ENCODE measurements at places on chromosomes 4 and X.

GRCh38 chr4:18106620-18107019 lies 85.1 kb upstream of the LCORL start:
- no peak for DNase-seq

DNA sequence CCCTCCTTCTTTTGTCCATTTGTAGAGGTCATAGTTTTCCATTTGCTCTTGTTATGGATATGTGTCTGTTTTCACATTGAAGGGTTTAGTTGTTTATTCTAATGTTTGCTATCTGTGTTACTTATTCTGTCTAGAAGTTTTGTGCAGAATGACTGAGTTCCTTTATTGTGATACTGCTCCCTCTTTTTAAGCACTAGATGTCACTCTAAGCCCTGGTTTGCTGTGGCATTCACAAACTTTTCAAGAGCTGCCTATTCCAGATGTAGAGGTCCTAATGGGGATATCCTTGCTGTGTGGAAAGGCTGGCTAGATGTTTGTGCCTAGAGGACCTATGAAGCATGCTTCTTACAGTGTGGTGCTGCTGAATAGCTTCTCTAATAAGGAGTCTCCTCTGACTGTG lies 338.6 kb downstream of the SPIN4 start:
- DNase-seq = no peak

DNA sequence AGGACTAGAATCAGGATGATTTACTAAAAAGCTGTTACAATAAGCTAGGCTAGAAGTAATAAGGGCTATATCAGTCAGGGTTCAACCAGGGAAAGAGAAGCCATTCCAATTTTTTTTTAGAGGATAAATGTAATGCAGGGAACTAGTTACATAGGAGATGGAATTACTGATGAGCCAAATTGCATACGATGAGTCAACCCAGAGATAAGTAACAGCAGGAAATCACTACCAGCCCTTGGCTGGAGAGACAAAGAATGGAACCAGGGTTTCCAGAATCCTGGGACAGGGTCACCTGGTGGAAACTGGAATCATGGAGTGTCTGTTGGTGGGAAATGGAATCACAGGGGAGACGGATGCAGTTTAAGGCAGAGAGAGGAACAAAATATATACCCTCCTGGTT lies 13.1 kb upstream of the MAGEA4 start:
- DNase-seq = no peak

- DNase-seq = no peak
Measured at GRCh38 chr4:60805500-60806313, 394.4 kb upstream of the ADGRL3 start.

DNA sequence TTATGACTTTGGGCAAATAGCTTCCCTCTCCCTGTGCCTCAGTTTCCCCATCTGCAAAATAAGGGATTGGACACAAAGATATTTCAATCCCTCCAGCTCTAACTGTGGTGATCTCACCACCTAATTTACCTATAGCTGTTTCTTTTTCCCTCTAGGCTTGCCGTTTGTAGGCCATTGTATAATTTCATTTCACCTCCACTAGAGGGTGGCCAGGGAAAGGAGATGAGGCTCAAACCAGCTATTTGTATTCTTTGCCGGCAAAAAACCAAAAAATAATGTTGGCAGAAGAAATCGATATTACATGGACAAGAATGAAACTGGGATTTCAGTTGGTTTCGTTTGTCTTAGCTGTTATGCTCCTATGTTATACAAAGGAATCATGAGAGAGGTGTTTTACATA lies 36.1 kb upstream of the DOCK11 start:
- no peak for DNase-seq

- peak; percentile 60 for DNase-seq
Measured at GRCh38 chrX:118974908-118975671, 672 bp downstream of the LONRF3 start.

DNA sequence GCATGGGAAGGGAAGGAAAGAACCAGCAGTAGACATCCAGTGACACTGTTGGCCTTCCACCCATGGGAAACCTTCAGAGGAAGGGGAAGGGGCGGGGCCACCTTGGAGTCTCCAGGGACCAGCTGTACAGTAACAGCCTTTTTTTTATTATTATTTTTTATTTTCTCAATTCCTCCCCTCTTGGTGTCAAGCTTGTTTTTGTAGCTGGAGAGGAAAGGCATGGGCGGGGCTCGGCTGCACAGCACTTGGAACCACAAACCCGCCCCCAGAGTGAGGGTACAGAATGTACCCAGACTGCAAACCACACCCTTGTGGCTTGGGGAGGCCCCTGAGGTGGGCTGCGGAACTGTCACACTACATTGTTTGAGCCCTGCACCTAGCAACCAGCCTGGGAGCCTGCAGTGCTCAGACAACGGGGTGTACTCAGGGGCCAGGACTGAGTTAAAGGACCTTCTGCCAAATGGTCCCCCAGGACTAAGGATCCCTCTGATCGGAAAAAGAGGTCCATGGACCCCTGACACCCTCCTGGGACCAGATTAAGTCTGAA lies 45.7 kb downstream of the PRPS1 start:
- DNase-seq = peak; percentile 83

GRCh38 chrX:151167791-151168345 lies 8.5 kb upstream of the GPR50 start:
- DNase-seq = no peak

DNA sequence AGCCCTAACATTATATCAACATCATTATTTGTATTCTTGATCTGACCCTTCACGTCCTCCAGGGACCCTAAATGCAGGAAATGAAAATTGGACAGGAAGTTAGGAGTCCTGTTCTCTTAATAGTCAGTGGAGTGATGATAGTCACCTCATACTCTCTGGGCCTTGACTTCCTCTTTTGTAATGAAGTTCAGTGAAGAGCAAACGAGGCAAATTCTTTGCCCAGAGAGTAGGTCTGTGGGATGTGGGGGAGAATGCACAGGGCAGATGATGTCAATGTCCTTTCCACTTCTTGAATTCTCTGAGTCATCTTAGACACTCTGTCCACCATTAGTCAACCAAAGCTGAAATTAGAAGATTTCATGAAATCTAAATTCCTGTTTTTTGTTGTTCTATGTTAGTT lies 17.1 kb upstream of the GPRIN3 start:
- DNase-seq = no peak

- no peak for DNase-seq
Measured at GRCh38 chrX:40245488-40246071, 147.8 kb upstream of the BCOR start.

GRCh38 chr4:12231098-12231497 lies 802.4 kb upstream of the HS3ST1 start:
- DNase-seq = no peak

- DNase-seq = no peak
Measured at GRCh38 chr4:88610771-88611170, 18.5 kb downstream of the HERC3 start.

DNA sequence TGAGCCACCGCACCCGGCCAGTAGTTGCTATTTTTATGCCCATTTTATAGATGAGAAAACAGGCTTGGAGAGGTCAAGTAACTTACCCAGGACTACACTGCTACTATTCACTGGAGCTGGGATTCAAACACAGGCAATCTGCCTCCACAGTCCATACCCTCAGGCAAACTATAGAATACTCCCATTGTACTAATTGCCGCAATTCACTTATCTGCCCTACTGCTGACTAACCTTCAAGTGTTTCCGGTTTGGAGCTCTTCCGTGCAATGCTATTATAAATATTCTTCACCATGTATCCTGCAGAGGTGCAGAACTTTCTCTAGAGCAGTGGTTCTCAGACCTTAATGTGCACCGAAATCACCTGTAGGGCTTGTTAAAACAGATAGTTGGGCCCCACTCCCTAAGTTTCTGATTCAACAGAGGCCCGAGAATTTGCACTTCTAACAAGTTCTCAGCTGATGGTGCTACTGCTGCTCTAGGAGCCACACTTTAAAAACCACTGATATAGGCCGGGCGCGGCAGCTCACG lies 1.9 kb upstream of the G3BP2 start:
- no peak for DNase-seq

DNA sequence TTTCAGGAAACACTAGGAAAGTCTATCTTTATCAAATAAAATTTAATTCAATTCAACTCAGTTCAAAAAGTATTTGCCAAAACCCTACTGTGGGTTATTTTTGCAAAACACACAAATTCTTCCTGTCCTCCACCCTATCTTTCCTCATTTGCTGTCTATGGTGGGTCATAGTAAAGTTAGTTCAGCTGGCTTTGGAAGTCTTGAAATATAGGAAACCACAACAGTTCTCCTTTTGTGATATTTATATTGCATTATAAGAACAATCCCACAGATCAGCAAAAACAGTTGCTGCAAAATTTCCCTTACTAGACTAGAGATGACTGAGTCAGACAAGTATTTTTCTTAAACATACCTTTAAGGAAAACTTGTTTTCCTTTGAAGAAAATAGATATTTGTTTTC lies 22.2 kb downstream of the CYBB start:
- no peak for DNase-seq

DNA sequence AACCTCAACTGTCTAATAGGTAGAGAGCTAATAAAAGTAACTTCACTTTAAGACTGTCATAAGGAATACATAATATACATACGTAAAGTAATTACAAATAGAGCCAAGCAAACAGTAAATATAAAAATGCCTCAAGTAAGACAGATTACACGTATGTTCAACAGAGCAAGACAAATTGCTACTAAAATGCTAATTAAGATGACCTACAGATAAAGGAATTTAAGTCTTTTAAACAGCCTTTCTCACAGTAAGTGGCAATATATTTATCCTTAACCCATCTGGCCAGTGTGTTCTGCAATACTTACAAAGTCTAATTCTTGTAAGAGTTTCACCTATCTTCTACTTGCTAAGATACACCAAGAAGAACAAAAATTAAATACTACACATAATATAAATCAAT lies 12.7 kb downstream of the G3BP2 start:
- DNase-seq = no peak

GRCh38 chrX:26442340-26442739 lies 226.4 kb downstream of the MAGEB5 start:
- no peak for DNase-seq

DNA sequence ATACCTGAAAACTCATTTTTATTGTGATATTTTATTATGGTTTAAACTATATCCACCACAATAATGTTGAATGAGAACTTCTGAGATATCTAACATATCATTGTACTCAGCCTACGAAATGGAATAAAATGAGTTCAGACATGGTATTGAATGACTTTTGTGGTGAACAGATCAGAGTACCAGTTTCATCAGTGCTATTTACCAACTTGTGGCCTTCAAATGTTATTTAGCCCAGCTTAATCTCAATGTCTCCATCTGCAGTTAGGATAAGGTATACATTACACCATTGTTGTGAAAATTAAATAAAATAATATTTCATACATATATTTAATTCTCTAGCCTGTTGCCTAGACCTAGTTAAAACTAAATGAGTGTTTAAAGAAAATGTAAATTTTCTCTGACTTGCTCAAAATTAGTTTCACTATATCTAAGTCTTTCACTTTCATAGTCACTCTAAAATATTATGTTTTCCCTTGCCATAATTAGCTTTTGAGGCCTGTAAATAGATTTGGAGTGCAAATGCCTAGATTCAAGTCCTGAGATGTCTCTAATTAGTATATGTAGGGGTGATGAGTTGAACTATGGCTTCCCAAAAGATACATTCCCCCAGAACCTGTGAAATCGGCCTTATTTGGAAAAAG lies 594.2 kb downstream of the STPG2 start:
- DNase-seq = no peak

- DNase-seq = no peak
Measured at GRCh38 chrX:106692425-106693065, 34.0 kb upstream of the RNF128 start.

DNA sequence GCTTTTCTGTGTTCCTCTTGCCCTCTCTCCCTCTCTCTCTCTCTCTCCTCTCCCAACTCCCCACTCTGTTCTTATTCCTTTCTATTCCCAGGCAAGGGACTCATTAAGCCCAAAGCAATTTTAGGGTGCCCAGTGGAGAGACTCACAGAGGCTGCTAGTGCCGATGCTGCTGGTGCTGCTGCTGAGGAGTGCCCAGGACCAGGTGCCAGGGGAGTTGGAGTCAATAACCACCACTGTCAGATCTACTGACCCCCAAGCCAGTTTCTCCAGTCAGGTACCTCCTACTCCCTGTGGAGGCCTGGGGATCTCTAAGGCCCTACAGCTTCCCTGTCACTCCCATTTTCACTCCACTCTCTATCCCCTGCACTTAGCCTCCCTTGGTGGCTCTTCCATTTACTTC lies 54.2 kb upstream of the LAS1L start:
- DNase-seq = no peak

GRCh38 chrX:138946926-138947325 lies 235.4 kb upstream of the FGF13 start:
- DNase-seq = no peak

DNA sequence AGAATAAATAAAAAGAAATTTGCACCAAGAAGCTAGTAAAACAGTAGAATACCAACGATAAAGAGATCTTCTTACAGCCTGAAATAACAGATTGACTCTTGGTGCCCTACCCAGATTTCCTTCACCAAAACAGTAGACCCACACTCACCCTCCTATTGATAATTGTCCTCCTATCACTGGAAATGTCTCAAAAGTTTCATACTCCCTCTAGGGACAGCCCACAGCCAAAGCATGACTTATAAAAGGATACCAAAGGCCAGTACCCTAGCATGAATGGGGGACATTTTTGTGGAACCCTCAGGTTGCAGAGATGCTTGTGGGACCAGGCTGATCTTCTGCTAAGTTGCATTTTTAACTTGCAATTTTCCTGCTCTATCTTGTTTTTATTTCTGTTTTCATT lies 104.1 kb downstream of the INPP4B start:
- no peak for DNase-seq

GRCh38 chr4:124647599-124647998 lies 64.9 kb downstream of the ANKRD50 start:
- no peak for DNase-seq

DNA sequence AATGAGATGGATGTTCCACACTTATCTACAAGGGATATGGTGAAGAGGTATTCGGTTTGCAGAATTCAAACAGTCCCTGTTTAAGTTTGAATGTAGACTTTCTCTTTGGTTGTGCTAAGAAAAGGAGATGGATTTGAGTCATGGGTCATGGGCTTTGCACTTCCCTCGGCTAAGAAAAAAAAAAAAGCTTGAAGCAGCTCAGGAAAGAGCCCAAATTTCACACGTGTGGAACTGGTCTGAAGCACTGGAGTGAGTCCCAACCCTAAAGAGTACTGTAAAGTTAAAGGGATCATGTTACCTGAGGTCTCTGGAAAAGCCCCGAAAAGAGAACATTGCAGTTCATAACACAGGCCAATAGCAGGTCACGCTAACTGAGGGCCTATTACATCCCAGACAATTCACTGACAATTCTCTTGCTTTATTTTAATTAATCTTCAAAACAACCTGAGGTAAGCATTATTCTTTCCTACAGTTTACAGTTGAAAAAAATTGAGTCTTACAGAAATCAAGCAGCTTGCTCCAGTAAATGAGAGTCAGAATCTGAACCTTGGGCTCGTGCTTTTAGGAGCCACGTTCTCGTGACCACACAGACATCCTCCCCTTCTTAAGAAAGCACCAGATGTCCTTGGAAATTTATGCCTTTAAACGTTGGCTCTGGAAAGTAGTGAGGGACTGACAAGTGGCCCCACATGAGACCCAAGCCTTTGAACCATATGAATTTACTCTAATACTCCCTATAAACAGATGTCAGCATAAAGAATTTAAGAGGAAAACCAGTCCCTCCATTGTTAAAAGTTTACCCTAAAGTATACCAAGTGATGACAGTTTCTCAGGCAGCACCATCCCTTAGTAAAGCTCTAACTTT lies 89.3 kb downstream of the MAD2L1 start:
- DNase-seq = no peak

Measured in activated naive CD4-positive, alpha-beta T cell treated with anti-CD3 and anti-CD28 coated beads, Interleukin-2, amount 50 U/mL, for 16 hours (primary cell).